ENCODE measurements at places on chromosomes 5 and 9. TPM values are rescaled to one million over a fixed set of nuclear protein-coding genes. Genes with fewer than 3 reads are reported as not detected.

The PCDHAC1 gene
- 0.90 TPM for total RNA-seq

The PCDHA6 gene
- not detected for total RNA-seq

GRCh38 chr5:143432658-143433239 is 29.3 kb upstream of the NR3C1 start:
- no peak overlapping the region for H3K27ac ChIP-seq
- H3K36me3 ChIP-seq, result no peaks in the 10 kb centered on the region
- H3K4me1 ChIP-seq, result peaks cover 10% of the 10 kb centered on the region
- H3K4me3 ChIP-seq, result no peak overlapping the region
- no peaks in the 10 kb centered on the region for H3K27me3 ChIP-seq

DNA sequence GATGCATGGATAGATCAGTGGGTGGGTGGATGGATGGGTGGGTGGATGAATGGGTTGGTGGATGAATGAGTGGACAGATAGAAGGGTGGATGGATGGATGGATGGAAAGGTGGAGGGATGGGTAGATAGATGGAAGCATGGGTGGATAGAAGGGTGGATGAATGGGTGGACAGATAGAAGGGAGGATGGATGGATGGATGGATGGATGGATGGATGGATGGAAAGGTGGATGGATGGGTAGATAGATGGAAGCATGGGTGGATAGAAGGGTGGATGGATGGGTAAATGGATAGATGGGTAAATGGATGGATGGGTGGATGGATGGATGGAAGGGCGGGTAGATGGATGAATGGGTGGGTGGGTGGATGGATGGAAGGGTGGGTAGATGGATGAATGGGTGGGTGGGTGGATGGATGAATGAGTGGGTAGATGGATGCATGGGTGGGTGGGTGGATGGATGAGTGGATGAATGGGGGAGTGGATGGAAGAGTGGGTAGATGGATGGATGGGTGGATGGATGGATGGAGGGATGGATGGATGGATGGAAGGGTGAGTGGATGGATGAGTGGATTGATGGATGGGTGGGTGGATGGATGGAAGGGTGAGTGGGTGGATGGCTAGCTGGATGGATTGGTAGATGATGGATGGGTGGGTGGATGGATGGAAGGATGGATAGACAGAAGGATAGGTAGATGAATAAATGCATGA is 87.7 kb upstream of the ASS1 start:
- no peaks in the 10 kb centered on the region for H3K36me3 ChIP-seq
- peaks cover 10% of the 10 kb centered on the region for H3K4me1 ChIP-seq
- DNase-seq, result no peak
- H3K27me3 ChIP-seq, result no peaks in the 10 kb centered on the region
- no peak overlapping the region for H3K4me3 ChIP-seq

The BTNL3 gene
- not detected for total RNA-seq

- no peak for DNase-seq
- H3K4me1 ChIP-seq, result no peaks in the 10 kb centered on the region
- peaks cover 34% of the 10 kb centered on the region for H3K27me3 ChIP-seq
- H3K36me3 ChIP-seq, result no peaks in the 10 kb centered on the region
- no peak overlapping the region for H3K4me3 ChIP-seq
Observed at GRCh38 chr9:137879052-137879451, 1.5 kb downstream of the CACNA1B start.

GRCh38 chr5:153373130-153373498 is 117.4 kb upstream of the GRIA1 start:
- no peaks in the 10 kb centered on the region for H3K27me3 ChIP-seq
- H3K27ac ChIP-seq, result no peak overlapping the region
- H3K4me3 ChIP-seq, result no peak overlapping the region
- DNase-seq, result no peak
- H3K4me1 ChIP-seq, result no peaks in the 10 kb centered on the region
- no peaks in the 10 kb centered on the region for H3K36me3 ChIP-seq

The PCDHB7 gene
- total RNA-seq, result not detected

The CBY3 gene
- total RNA-seq, result not detected

DNA sequence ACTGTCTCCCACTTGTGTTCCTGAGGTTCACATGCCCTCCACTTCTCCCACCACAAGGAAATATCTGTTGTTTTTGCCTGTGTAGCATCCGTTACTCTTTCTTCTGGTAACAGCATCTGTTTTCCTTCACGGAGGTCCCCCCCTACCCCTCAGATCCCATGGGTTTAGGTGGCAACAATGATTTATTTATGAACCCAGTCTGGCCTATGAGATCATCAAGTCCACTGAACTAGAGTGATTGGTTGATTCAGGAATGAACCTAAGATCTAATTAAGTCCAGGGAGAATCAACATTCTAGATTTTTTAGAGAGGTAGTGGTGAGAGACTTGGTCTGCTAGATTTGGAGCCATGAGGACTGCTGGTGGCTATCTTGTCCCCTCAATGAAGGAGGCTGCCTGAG is 166.8 kb downstream of the NR3C1 start:
- DNase-seq, result no peak
- no peaks in the 10 kb centered on the region for H3K36me3 ChIP-seq
- H3K4me1 ChIP-seq, result peaks cover 5% of the 10 kb centered on the region
- no peak overlapping the region for H3K27ac ChIP-seq

- DNase-seq, result peak; percentile 95
- H3K27me3 ChIP-seq, result no peaks in the 10 kb centered on the region
- H3K36me3 ChIP-seq, result no peaks in the 10 kb centered on the region
- H3K4me3 ChIP-seq, result peak within 1 kb of the TSS; percentile 79
Observed at GRCh38 chr5:95822542-95823181, at the start of gene GLRX. GLRX (minus strand) TSS chr5:95822726; CDS start chr5:95822662, 64 bp downstream.

The PLEKHG4B gene
- not detected for total RNA-seq

The SLC36A2 gene
- not detected for total RNA-seq

DNA sequence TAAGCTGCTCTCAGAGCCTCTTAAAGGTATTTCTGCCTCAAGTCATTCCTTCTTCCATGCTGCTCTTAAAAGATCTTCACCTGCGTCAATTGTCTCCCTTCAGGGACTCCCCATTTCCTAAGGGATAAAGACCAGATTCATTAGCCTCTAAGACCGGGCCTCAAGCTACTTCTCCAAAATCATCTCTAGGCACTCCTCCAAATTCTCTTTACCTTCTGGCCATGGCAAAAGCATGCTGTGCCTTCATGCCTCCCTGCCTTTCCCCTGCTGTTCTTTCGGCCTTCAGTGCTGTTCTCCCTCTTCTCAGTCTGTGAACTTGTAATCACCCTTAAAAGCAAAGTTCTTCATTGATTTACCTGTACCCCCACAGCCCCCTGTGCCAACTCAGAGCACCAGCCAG is 4.4 kb downstream of the TMOD1 start:
- DNase-seq, result no peak
- H3K4me1 ChIP-seq, result 0 out of 2 replicates have a peak, but pooled peaks cover 9% of the 10 kb centered on the region
- H3K36me3 ChIP-seq, result no peaks in the 10 kb centered on the region

The PIP5K1B gene
- total RNA-seq, result not detected

DNA sequence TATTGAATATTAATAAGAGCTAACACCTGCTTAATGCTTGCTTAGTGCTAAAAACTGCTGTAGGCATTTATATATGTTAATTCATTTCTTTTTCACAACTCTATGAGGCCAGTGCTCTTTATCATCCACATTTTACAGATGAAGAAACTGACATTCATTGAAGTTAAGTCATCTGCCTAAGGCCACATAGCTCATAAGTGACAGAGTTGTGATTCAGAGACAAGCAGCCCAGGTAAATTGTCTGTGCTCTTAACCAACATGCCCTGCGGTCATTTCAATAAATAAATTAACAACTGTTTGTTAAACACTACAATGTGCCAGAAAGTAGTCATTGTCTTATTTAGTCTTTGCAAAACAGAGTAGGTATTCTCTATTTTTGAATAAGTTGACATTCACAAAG is 1354.4 kb upstream of the C9orf72 start:
- H3K36me3 ChIP-seq, result no peaks in the 10 kb centered on the region
- H3K4me1 ChIP-seq, result no peaks in the 10 kb centered on the region
- H3K4me3 ChIP-seq, result no peak overlapping the region
- no peaks in the 10 kb centered on the region for H3K27me3 ChIP-seq
- 0 out of 2 replicates have a peak overlapping the region, but pooled peaks have one; percentile 26 for H3K27ac ChIP-seq
- peak; percentile 83 for DNase-seq

The SPEF2 gene
- total RNA-seq, result 7.5 TPM

- H3K27ac ChIP-seq, result no peak overlapping the region
- H3K36me3 ChIP-seq, result no peaks in the 10 kb centered on the region
- no peaks in the 10 kb centered on the region for H3K27me3 ChIP-seq
- no peaks in the 10 kb centered on the region for H3K4me1 ChIP-seq
- H3K4me3 ChIP-seq, result no peak overlapping the region
Observed at GRCh38 chr9:93635186-93636107, 59.1 kb downstream of the PHF2 start.

DNA sequence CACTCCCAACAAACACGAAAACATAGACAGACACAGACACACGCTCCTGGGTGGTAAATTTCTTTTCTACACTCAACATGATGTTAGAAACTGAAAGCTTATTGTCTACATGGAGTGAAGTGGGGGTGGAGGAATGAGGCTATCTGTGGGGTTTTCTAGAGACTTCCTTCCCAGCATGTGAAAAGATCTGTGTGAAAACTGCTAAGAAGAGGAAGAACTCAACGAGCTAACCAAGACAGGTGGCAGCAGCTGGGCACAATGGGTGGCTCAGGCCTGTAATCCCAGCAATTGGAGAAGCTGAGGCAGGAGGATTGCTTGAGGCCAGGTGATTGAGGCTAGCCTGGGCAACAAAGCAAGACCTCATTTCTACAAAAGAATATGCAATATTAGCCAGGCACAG is 7.6 kb downstream of the FYB1 start:
- no peak overlapping the region for H3K27ac ChIP-seq
- DNase-seq, result no peak
- no peaks in the 10 kb centered on the region for H3K27me3 ChIP-seq
- H3K36me3 ChIP-seq, result no peaks in the 10 kb centered on the region
- no peak overlapping the region for H3K4me3 ChIP-seq

DNA sequence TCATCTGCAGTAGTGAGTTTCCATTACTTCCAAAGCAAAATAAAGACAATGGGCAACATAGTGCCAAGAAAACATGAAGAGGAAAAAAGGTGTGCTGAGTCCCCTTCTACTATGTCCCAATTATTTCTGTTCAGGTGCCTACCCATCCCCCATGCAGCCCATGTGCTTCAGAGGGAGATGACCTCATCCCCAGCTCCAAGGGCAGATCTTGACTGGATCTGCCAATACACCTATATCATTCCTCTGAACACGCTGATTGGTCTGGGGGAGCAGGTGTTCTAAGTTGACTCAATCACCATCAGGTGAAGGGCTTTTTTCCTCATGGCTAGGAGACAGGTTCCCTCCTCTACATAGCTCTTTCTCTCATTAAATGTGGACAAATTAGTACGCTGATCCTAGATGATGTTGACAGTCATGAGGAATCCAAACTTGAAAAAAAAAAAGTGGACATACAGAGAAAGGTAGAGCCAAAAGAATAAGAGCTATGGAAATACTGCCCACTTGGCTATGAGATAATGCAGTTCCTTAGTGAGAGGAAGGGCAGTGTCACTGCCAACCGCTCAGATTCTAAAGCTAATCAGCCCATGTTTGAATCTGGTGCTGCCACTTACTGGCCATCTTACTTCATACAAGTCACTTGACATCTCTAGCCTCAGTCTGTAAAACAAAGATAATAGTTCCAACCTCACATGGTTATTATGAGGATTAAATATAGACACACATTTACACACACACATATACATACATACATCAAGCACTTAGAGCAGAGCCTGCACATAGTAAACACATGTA is 23.1 kb downstream of the PRELID2 start:
- no peak for DNase-seq
- H3K27ac ChIP-seq, result no peak overlapping the region
- H3K4me3 ChIP-seq, result no peak overlapping the region
- H3K36me3 ChIP-seq, result no peaks in the 10 kb centered on the region
- H3K27me3 ChIP-seq, result no peaks in the 10 kb centered on the region

The BTNL8 gene
- total RNA-seq, result not detected

The POLR1E gene
- 19.7 TPM for total RNA-seq

The CTXN3 gene
- not detected for total RNA-seq

GRCh38 chr9:135218331-135219225 is 131.1 kb downstream of the OLFM1 start:
- peaks cover 100% of the 10 kb centered on the region for H3K27me3 ChIP-seq
- H3K27ac ChIP-seq, result no peak overlapping the region
- no peaks in the 10 kb centered on the region for H3K4me1 ChIP-seq
- DNase-seq, result no peak
- H3K36me3 ChIP-seq, result no peaks in the 10 kb centered on the region

GRCh38 chr5:112415552-112415951 is 3.5 kb downstream of the EPB41L4A start:
- H3K36me3 ChIP-seq, result no peaks in the 10 kb centered on the region
- H3K27ac ChIP-seq, result no peak overlapping the region
- peaks cover 37% of the 10 kb centered on the region for H3K27me3 ChIP-seq
- DNase-seq, result no peak

The NR6A1 gene
- 13.0 TPM for total RNA-seq

- no peak overlapping the region for H3K27ac ChIP-seq
- no peak overlapping the region for H3K4me3 ChIP-seq
- no peaks in the 10 kb centered on the region for H3K4me1 ChIP-seq
- DNase-seq, result peak; percentile 36
Observed at GRCh38 chr9:103397868-103398600, 402.9 kb downstream of the CYLC2 start.

The OR1J2 gene
- not detected for total RNA-seq

The ANKRD20A1 gene
- not detected for total RNA-seq

The FOXD4L5 gene
- total RNA-seq, result 0.37 TPM

The PITX1 gene
- 27.8 TPM for total RNA-seq

DNA sequence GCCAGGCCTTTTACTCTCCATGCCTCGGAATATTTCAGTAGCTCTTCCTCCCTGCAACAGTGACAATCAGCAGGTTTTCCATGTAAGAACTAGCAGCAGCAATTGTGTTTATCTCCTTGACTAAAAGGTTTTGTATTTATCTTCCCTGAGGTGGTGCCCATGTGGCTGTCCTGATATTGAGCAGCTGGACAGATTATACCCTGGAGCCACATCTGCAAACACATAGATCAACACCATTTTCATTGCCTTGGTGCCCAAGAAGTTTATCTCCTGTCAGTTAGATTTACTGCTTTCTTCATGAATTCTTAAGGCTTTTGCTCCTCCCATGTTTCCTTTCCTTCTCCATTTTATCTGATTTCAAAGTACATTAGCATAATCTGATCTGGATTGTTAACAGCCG is 378.4 kb downstream of the SPATA31D1 start:
- H3K4me1 ChIP-seq, result no peaks in the 10 kb centered on the region
- no peaks in the 10 kb centered on the region for H3K36me3 ChIP-seq
- no peaks in the 10 kb centered on the region for H3K27me3 ChIP-seq

The PCDH12 gene
- not detected for total RNA-seq

The GOLM1 gene
- 94.7 TPM for total RNA-seq

DNA sequence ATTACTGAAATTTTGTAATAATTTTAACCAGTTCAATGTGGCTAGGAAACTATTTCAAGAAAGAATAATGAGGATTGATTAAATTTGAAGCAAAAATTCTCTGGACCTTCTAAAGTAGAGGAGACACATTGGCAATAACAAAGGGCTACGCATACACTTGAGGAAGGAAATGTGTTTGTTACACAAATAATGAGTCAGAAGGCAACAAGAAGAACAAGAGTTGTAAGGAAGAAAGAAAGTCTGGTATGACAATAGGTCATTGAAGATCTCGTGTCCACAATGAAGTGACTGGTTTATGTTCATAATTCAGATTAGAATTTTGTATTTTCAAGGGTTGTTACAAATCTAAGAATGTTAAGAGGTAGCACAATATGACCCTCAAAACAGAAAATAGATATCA is 25.8 kb downstream of the ST8SIA4 start:
- no peak for DNase-seq
- H3K36me3 ChIP-seq, result no peaks in the 10 kb centered on the region
- no peaks in the 10 kb centered on the region for H3K27me3 ChIP-seq

The CDO1 gene
- total RNA-seq, result not detected

The LCN15 gene
- not detected for total RNA-seq
